ENCODE measurements at places on chromosomes 2 and 18.

DNA sequence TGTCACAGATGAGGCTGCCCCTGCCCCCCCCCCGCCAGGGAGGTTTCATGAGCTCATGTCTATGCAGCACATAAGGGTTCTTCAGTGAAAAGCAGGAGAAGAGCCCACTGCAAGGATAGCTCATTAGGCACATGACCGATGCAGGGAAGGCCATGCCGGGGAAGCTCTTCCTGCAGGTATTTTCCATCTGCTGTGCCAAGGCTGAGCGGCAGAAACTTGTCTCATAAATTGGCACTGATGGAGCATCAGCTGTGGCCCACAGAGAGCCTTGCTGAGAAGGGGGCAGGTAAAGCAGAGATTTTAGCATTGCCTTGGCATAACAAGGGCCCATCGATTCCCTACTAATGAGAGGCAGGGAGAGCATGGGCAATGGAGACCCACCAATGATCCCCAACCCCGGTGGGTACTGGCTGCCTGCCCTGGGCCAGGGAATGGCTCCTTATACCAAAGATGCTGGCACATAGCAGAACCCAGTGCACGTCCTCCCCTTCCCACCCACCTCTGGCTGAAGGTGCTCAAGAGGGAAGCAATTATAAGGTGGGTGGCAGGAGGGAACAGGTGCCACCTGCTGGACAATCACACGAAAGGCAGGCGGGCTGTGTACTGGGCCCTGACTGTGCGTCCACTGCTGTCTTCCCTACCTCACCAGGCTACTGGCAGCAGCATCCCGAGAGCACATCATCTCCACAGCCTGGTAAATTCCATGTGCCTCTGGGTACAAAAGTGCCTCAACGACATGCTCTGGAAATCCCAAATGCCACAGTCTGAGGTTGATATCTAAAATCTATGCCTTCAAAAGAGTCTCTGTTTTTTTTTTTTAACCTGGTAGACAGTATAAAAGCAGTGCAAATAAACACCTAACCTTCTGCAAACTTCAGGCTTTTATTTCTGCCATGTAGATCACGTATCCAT lies 41.4 kb downstream of the STEAP3 start:
- DNase-seq = peak; percentile 9

- no peak for DNase-seq
Observed at GRCh38 chr2:160491911-160492371, 1.7 kb downstream of the RBMS1 start.

GRCh38 chr2:237915576-237915975 lies 51.2 kb upstream of the UBE2F start:
- DNase-seq = no peak

DNA sequence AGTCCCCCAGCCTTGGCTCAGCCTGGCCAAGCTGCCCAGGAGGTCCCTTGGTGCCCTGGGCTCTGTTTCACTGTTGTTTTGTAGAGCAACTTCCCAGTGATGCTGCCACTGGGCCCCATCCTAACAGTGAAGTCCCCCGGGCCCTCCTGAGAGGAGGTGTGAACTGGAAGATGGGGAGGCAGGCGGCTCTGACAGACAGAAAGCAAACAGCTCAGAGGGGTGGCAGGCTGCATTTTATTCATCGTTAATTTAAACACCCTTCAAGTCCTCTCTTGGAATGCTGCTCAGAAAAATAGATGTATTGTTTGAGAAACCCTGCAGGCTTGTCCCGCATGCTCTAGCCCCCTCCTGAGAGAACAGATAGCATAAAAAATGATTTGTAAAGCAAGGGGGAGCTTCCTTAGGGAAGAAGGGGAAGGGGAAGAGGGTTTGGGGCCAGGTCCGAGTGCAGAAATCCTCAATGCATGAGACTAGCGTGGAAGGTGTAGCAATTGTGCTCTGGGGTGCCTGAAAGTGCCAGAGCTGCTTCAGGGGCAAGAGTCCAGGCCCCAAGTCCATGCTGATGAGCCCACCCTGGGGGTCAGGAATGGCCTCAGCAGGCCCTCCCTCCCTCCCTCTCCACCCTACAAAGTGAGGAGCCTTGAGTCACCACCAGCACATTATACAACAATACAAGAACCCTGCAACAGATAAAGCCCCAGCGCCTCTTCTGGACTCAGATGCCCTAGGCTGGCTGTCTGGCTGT lies 113.6 kb downstream of the MSH2 start:
- no peak for DNase-seq

GRCh38 chr18:41690332-41691127 lies 264.5 kb upstream of the PIK3C3 start:
- no peak for DNase-seq

DNA sequence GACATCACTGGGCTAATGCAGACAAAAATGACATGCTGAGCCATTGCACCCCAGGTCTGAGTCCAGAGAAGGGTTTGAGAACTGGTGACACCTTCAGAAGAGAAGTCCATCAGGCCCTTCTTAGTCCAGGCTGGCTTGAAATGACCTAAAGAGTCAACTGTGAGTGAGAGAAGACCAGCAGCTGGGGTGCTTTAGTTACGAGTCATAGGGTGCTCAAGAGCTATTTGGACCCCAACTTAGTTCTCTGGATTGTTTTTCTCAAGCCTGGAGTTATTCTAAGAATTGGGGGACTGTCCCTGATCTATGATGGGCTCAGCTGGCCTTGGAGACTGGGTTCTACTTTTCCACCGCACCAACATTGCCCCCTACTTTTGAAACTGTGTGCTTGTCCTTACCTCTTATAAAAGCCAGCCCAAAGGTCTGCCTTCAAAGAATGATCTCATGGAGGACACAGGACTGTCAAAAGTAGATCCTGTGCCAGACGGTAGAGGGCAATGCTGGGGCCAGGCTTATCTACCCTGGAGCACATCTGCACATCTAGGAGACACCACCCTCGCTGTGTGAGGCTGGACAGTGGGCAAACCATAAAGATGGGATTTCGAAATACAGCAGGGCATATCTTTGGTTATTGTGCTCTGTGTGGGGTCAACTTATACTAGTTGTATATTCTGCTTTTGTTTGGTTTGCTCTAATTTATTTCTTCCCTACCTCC lies 333.0 kb upstream of the SLC14A2 start:
- no peak for DNase-seq

DNA sequence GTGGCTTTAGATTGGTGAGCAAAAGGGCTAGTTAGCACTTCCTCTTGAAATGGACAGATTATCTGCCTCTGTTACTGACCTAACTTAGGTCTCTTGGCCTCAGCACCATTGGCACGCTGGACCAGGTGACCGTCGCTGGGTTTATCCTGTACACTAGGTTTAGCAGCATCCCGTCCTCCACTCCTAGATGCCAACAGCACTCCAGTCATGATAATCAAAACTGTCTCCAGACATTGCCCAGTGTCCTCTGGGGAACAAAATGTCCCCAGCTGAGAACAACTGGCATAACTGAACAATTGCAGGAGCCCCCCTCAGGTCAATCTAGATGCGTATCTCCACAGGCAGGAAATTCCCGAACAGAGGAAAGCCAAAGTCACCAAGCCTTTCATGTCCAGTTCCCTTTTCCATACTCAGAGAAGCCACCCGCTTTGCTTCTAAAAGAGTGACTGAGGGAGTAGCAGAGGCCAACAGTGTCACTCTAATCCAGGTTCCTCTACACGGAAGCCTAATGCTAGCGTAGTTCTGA lies 27.3 kb downstream of the E2F6 start:
- no peak for DNase-seq

DNA sequence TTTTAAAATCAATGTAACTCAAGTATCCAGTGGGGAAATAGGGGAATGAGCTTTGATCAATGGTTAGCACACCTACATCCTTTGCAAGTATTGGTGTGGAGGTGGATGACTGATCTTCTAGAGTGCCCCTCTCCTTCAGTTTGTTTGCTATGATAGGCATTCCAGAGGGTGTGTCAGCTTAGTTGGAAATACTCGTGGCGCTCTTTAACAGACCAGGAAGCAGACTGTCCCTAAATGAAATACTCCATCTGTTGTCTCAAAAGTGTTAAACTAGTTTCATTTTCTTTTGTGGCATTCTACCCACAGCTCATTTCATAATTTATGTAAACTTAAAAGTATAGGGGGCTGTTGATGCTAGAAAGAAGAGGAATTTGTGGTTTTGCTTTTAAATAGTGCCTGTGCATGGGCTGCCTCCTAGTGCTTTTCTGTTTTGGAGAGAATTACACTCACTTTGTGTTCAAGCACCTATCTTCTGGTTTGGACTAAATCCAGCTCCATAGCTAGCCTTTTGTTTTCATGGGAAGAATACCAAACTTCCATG lies 66.2 kb downstream of the STAT1 start:
- no peak for DNase-seq

- no peak for DNase-seq
Observed at GRCh38 chr2:102509749-102510148, 36.7 kb downstream of the SLC9A4 start.

- no peak for DNase-seq
Observed at GRCh38 chr2:164523009-164523408, 98.3 kb downstream of the GRB14 start.

- no peak for DNase-seq
Observed at GRCh38 chr2:216236486-216236885, 127.3 kb downstream of the XRCC5 start.

GRCh38 chr2:179247318-179248023 lies 17.2 kb downstream of the SESTD1 start:
- DNase-seq = no peak

- DNase-seq = no peak
Observed at GRCh38 chr18:79626905-79627749, 52.5 kb upstream of the CTDP1 start.

DNA sequence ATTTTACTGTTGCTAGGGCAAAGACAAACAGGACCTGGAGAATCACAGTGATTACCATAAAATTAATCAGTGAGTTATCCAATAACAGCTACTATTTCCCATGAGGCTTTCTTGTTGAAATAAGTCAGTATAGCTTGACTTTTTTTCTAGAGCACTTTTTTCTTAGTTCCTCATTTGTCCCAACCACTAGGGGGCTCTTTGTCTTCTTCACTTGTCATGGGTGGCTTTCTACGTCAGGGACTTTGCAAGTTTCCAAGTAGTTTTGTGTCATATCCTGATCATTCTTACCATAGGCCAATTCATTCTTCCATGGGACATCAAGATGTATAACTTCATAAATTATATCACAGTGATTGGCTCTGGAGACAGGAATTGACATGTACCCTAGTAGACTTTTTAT lies 1019.6 kb upstream of the PIK3C3 start:
- DNase-seq = no peak

DNA sequence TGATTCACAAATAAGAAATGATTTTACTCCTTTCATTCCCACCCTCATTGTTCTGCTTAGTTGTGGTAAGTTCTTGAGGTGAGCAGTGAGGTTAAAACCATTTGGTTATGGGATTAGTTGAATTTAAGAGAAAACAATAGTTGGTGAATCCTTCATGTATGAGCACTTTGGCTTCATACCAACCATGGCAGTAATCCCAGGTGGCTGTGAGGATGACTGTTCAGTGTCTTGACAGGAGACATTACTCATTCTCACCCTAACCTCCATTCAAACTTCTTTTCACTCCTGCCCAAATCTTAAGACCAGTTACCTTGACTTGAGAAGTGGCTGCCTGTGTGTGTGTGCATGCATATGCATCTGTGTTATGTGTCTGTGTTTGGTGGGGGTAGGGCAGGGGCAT lies 143.1 kb downstream of the SETBP1 start:
- no peak for DNase-seq

Data from NCI-H2081 treated with DMSO at 0.1 percent for 48 hours (cell line).